ENCODE measurements at places on chromosomes 4 and X.

DNA sequence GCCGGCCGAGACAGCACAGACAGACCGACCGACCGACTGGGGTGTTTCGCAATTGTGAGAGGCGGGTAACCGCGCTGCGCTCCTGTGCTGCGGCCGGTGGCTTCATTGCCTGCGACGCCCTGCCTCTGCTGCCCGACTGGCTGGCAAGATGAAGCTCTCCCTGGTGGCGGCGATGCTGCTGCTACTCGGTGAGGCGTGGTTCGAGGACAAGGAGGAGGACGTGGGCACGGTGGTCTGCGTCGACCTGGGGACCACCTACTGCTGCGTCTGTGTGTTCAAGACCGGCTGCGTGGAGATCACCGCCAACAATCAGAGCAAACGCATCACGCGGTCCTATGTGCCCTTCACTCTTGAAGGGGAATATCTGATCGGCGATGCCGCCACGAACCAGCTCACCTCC lies 565.7 kb upstream of the SMIM31 start:
- H3K36me3 ChIP-seq = no peaks in the 10 kb centered on the region
- no peaks in the 10 kb centered on the region for H3K4me1 ChIP-seq
- H3K27me3 ChIP-seq = no peaks in the 10 kb centered on the region
- no peak overlapping the region for H3K27ac ChIP-seq
- no peak for DNase-seq

- no peaks in the 10 kb centered on the region for H3K27me3 ChIP-seq
- H3K36me3 ChIP-seq = no peaks in the 10 kb centered on the region
- H3K4me3 ChIP-seq = no peak overlapping the region
- no peak overlapping the region for H3K27ac ChIP-seq
- no peak for DNase-seq
These were observed 101.8 kb downstream of the AGTR2 start for GRCh38 chrX:116272322-116272721.

GRCh38 chr4:90207887-90208454 lies 80.8 kb downstream of the CCSER1 start:
- H3K27me3 ChIP-seq = no peaks in the 10 kb centered on the region
- H3K36me3 ChIP-seq = no peaks in the 10 kb centered on the region

GRCh38 chrX:111005166-111005565 lies 90.8 kb upstream of the PAK3 start:
- H3K36me3 ChIP-seq = no peaks in the 10 kb centered on the region
- H3K27ac ChIP-seq = no peak overlapping the region
- no peak for DNase-seq
- H3K27me3 ChIP-seq = no peaks in the 10 kb centered on the region
- no peak overlapping the region for H3K4me3 ChIP-seq

GRCh38 chr4:110418641-110419040 lies 57.3 kb upstream of the ENPEP start:
- H3K4me3 ChIP-seq = no peak overlapping the region
- no peaks in the 10 kb centered on the region for H3K36me3 ChIP-seq
- no peaks in the 10 kb centered on the region for H3K27me3 ChIP-seq
- no peaks in the 10 kb centered on the region for H3K4me1 ChIP-seq
- no peak overlapping the region for H3K27ac ChIP-seq
- no peak for DNase-seq

- no peak for DNase-seq
- H3K27ac ChIP-seq = no peak overlapping the region
- no peak overlapping the region for H3K4me3 ChIP-seq
These were observed 61.1 kb downstream of the ABCG2 start for GRCh38 chr4:88097301-88097700.
